Right atrium auricular region (tissue), 2 donors: ENCODE measurements at places on chromosomes 13 and 19. TPM values are rescaled to one million over a fixed set of nuclear protein-coding genes. Genes with fewer than 3 reads are reported as not detected.

The FRY gene
- total RNA-seq, result 183 TPM

The MCEMP1 gene
- 0.70 TPM for total RNA-seq

The ATP12A gene
- not detected for total RNA-seq

DNA sequence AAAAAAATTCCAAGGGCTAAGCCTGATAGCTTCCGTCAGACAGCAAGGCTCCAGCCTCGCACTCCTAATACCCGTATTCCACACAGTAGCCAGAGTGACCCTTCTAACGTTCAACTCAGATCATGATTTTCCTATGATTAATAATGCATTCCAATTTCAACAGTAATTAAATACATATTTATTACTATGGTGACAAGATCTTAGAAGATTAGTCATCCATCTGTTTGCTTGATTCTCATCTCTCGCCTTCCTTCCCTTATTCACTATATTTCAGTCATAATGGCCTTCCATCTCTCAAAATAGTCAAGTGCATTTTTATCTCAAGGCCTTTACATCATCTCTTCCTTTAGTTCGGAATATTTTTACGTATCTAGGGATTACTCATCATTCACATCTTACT lies 621.2 kb upstream of the SPRY2 start:
- no peak overlapping the region for H3K4me3 ChIP-seq
- H3K27me3 ChIP-seq, result no peaks in the 10 kb centered on the region
- H3K4me1 ChIP-seq, result no peaks in the 10 kb centered on the region
